Mucosa of descending colon (tissue), 3 donors: ENCODE measurements at places on chromosomes 16 and 17.

- peak; percentile 71 for DNase-seq
These were observed 4.8 kb upstream of the QPRT start for GRCh38 chr16:29674188-29674587.

GRCh38 chr17:29123111-29123510 is 57.1 kb downstream of the MYO18A start:
- DNase-seq: no peak

DNA sequence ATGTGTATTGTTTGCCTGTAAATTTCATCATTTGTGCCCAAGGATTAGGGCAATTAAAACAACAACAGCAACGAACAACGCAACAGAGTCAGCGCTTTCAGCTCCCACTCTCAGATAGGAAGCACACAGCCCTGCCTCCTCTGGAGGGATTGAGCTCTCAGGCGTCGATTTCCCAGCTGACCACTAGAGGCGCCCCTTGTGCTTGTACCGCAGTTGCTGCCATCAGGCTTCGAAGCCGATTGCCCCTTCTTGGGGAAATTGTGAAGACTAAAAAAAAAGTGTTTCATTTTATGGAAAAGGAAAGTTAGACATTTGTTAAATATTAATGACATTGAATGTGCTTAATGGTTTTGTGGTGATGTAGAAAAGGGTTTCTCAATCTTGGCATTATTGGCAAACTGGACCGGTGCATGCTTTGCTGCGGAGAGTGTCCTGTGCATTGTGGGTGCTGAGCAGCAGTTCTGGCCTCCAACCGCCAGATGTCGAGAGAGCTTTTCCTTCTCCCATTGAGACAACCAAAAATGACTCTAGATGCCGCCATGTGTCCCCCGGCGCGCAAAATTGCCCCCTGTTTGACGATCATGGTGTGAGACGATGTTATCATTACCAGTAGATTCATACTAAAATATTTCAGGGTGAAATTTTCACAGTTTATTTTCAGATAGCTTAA is 650.4 kb upstream of the RBFOX1 start:
- DNase-seq: peak; percentile 44

- DNase-seq: no peak
These were observed 385.5 kb downstream of the SEC14L1 start for GRCh38 chr17:77526259-77526711.

GRCh38 chr17:8463099-8463498 is 27.4 kb downstream of the NDEL1 start:
- DNase-seq: no peak

- DNase-seq: no peak
These were observed 1.3 kb downstream of the APPBP2 start for GRCh38 chr17:60524463-60525327.

DNA sequence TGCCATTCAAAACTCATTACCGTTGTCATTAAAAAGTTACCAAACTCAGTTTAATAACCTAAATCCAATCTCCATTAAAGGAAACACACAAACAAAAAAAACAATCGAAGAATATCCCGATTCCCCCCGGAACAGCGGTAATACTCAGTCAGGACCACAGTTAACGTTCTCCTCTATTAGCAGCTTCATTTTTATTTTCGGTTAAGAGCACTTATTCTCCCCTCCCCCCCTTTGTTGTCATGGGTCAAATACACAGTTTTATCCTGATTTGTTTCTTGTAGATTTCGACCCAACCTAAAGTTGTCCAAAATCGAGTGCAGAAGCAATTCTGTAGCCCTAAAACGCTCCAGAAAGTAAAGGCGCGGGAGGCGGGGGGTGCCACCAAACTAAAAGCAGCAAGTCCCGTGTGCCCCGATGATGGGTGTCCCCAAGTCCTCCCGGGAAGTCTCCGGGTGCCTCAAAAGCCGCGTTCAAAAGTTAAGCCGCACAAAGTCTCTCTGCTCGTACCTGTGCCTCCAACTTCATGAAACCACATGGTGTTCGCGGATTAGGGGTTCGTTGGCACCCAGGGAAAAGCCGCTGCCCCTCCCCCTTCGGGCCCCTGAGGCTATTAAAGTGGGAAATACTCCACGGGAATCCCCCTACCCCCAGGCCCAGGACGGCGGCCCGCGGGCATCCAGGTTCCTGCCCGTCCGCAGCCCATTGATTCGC is 996 bp downstream of the SUMO2 start:
- peak; percentile 63 for DNase-seq

DNA sequence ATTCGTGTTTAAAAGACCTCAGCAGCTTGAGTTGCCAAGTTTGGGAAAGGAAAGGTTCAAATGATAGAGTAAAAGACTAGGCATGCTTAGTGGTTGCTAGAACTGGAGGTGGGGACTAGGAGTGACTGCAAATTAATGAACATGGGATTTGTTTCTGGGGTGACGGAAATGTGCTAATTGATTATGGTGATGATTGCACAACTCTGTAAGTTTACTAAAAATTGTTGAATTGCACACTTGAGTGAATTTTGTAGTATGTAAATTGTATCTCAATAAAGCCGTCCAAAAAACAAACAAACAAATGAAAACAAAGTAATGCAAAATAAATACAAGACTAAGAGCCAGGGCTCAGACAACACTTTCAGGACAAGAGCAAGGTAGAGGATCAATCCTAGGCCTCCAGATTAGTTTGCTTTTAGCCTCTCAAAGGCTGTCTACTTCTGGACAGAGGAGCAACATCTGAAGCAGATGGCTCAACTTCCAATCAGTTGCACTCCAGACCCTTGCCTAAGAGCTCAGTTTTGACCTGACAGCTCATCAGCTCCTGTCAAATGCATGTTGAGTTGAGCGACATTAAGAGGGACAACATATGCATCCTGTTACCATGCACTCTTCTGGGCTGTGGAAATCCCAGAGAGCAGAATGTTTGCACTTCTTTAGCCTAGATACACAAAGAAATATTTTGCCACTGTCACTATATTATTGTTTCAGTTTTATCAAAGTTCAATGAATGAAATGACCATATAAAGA is 111.2 kb upstream of the ASIC2 start:
- no peak for DNase-seq

DNA sequence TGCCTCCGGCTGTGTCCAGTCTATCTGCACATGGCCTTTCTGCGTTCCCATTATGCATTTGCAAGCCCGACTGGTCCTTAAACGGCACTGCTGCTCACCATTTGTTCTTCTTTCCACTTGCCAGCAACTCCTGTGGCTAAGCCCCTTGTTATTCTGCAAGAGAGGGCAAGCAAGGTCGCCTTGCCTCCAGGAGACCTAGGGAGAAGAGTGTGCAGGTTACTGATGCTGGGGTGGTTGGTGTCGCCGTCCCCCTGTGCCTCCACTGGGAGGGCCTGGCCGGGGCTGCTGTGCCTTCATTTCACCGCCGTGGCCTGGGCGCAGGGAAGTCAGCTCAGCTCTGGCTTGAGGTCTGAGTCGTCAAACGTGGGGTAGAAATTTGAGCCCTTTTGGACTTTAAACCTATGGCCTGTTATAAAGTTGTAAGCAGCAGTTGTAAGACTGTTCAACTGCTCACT is 12.7 kb downstream of the SLC6A4 start:
- peak; percentile 29 for DNase-seq

DNA sequence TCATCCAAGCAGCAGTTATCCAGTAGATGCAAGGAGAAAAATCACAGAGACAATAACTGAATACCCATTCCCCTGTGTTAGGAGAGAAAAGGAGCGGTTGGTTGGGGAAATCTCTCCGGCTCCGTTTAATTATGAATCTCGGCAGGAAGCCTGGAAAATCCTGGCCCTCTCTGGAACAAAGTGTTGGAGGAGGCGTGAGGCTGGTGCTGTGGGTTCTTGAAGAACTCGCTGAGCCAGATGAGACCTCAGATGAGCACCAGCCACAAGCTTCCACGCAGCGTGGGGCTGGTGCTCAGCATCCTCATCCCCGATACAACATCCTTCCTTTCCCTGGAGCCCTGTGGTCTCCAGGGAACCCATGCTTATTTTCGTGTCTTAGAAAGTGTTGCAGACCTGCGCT is 39.7 kb downstream of the CACNG4 start:
- no peak for DNase-seq

GRCh38 chr17:79339321-79339720 is 264.7 kb downstream of the ENGASE start:
- DNase-seq: peak; percentile 4

GRCh38 chr17:45230410-45230786 is 8.7 kb downstream of the FMNL1 start:
- DNase-seq: no peak

GRCh38 chr17:51645056-51645455 is 384.7 kb downstream of the UTP18 start:
- DNase-seq: no peak

DNA sequence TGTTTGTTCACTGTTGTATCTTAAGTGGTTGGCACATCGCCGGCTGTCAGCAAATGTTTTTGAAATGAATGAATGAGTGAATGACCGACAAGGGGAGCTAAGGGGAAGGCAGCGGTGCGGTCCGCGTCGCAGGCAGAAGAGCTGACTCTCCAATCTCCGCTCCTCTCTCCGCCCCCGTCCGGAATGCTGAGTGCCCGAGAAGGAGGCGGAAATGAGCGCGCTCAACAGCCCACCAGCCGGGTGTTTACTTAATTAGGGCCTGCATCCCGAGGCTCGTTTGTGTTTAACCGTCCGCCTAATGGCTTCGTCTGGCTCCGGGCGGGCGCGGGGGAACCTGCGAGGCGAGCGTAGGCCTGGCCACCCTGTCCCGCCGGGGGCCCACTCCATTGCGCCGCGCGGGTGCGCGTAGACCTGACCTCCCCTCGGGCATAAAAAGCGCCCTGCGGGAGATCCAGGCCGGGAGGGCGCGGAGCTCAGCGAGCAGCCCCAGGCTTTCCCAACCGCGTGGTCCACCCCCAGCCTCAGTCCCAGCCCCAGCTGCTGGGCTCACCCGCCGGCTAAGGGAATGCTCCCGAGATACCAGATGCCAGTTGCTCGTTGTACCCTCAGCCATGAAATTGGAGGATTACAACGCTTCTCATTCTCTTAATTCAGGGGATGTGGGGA is 2.5 kb upstream of the CDH3 start:
- no peak for DNase-seq

GRCh38 chr17:82282239-82283207 is 9.0 kb upstream of the CSNK1D start:
- peak; percentile 55 for DNase-seq

- DNase-seq: peak; percentile 76
These were observed 1.2 kb upstream of the METTL26 start for GRCh38 chr16:637081-638018.

DNA sequence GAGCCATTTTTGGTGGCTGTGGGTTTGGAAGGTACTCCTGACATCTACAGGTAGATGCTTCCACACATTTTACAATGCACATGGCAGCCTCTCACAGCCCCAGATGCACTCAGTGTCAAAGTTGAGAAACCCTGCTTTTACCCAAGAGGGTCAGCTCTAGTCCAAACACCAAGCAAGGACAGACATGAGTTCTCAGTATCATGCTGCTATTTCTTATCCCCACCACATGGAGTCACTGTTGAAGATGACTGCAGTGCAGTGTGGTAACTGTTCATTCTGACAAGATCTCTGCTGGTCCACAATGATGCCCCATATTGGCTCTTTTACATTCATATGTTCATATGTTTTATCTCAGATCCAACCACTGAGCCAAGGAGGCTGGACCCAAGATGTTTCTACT is 50.5 kb upstream of the SALL1 start:
- no peak for DNase-seq

- DNase-seq: no peak
These were observed 507.1 kb downstream of the WWOX start for GRCh38 chr16:78606545-78606944.

GRCh38 chr16:56589141-56590039 is at the start of gene MT3:
Gene MT3, plus strand, starts transcription at chr16:56589528. Its CDS starts 63 bp downstream, at chr16:56589591.
- peak; percentile 64 for DNase-seq

DNA sequence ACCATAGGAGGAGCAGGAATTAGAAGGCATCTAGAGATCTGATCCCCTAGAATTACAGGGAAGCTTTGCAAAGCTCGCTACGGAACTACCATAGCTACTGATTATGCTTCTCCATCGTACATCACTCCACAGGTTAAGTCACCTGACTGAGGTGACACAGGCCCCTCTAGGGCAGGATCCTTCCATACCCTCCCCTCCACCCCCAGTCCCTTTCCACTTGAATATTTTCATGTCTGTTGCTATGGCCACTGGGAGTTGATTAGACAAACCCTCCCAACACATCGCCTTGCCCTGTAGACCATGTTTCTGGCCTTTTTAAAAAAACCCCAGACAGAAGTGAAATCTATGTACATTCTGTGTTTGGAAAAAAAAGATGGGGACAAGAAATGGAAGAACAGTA is 287.1 kb downstream of the SOX9 start:
- no peak for DNase-seq

DNA sequence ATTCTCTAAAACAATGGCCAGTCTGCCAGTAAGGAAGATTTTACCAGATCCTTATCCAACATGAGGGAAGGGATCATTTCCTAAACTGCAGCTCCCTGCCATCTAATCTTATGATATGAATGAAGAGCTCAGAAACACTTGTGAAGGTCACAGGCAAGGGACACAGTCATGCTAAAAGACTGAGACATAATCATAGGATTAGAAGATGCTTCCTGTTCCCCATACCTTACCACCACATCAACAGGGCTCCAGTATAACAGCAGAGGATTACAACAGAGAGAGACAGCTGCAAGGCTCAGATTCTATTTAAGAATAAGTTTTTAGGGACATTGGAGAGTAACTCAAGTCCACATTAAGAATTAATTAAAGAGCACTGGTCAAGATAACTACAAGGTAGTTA is 93.3 kb downstream of the BRIP1 start:
- no peak for DNase-seq

DNA sequence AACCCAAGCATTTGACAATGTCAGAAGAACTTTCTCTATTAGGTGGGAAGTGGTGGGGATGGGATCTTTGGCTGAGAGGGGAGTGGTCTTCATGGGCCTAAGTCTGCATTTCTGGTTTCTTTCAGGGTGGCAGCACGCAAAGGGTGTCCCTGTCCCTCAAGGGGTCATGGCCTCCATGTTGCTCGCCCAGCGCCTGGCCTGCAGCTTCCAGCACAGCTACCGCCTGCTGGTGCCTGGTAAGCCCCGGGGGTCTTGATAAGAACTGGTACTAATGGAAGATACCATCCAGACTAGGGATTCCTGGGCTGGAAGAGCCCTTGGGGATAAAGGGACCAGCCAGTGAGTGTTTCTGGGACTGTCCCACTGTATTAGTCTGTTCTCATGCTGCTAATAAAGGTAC is 61.2 kb downstream of the ABAT start:
- no peak for DNase-seq

GRCh38 chr16:89899879-89900481 is 18.7 kb upstream of the MC1R start:
- no peak for DNase-seq

DNA sequence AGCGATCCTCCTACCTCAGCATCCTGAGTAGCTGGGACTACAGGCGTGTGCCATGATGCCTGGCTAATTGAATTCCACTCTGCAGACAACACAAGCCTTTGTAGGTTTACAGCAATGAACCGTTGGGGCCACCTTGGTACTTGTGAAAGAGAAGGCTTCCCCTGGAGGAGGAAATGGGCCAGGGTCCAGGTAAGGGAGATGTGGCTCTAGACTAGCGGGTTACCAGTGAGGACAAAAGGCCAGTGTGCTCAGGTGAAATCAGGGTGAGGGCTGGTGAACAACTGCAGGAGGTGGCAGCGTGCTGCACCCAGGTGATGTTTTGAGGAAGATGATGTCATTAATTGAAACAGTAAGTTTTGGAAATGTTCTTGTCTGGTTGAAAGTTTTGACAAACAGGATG is 6.7 kb downstream of the SDR42E1 start:
- DNase-seq: no peak
